ENCODE measurements at places on chromosomes 4 and X.

GRCh38 chr4:99336553-99336952 lies 15.4 kb upstream of the ADH1B start:
- DNase-seq, result no peak

DNA sequence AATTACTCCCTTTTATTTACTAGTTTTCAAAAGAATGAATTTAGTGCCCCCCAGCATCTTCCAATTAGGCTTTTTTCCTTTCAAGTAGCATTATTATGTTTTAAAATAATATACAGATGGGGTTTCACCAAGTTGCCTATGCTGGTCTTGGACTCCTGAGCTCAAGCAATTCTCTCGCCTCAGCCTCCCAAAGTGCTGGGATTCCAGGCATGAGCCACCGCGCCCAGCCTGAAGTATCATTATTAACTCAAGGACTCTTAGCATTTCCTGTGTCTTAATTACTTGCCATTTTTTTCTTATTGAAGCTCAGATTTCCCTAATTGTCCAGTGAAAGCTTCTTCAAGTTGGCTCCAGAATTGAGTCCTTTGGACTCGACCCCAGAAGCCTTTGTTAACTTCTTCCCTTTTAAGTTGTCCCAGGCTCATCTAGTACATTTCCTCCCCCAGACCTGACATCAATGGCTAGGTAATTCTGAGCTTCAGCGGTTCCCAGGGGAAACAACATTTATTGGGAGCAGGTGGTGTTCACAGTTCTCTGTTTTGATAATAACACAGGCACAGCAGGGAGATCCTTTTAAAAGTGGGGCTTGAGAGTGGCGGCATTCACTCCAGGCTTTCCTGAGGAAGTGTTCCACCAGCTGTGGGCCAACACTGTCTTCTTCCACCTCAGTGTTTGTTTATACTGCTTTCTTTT lies 10.0 kb downstream of the SAT1 start:
- DNase-seq, result no peak

DNA sequence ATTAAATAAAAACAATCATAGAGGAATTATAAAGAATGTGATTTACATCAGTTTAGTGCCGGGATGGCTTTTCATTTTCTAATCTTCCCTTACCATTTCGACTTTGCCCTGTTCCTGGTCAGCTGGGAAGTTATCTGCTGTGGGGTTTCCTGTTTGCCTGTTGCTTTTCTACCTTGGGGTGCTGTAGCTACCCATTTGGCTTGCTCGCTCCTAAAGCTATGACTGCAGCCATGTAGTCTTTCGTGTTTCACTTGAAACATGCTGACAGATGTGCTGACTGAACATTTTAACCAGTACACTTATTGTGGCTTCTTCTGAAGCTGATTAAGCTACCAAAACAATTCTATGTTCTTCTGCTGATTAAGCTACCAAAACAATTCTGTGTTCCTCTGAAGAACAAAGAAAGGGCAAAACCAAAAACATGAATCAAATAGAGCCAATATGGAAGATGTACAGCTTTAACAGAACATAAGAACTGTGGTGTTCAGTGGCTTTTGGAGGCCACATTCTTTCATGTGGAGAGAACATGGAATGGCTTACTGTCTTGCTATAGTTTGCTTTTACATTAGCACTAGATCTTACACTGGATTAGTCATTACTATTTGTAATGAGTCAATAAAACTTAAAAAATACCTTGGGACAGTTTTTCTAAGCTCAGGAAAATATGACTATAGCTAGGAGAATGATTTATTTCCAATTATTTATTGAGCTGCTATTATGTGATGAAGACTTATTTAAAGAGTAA lies 440.4 kb downstream of the SPRY1 start:
- no peak for DNase-seq

DNA sequence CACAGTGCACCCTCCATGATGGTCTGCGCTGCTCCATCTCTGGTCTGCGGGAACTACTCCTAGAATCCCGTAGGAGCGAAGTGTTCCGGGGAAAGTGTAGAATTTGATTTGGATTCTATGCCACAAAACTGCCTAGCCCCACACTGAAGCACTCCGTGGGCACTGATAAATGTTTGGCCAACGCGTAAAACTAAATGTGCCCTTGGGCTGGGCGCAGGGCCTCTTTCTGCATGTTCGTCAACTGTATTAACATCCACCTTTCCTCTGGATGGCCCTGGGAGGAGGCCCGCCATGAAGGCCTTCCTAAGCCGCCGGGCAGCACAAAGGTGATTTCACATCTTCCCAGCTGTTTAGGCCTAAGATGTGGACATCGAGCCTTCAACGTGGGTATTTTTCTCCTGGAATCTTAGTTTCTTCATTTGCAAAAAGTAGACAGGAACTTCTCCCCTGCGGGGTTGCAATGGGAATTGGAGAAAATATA lies 2.6 kb downstream of the MSX1 start:
- DNase-seq, result no peak
